ENCODE measurements at places on chromosomes 2 and 18.

GRCh38 chr18:38241736-38242135 lies 676.1 kb upstream of the CELF4 start:
- no peak for DNase-seq

DNA sequence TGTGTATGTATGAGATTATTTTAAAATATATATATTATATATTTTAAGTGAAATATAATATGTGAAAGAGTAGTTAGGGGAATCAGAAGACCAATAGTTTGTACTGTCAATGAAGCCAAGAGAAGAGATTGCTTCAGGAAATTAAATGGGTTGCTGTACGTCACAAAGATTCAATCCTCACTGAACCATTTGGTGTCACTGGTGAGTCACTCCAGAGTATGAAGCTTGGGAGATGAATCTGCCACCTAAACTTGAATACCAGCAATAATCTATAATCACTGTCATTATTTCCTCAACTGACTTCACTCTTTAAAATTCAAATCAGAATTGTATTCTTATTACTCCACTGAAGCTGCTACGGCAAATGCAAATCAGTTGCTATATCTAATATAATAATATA lies 41.9 kb upstream of the SCN9A start:
- no peak for DNase-seq

DNA sequence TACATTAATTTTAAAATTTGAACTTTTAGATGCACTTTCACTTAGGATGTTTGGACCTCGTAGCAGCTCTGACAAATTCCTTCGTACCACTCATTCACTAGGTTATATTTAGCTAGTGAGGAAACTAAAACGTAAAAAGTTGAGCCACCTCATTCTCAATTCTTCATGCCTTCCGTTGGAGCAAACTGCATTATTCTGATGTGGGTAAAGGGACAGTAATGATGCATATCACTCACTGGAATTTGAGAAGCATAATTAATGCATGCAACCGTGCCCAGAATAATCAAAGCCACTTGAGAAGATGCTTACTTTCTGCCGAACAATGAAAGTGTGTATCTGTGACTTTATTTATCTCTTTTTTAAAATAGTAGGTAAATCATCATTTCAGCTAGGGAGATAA lies 2.2 kb downstream of the CNOT9 start:
- no peak for DNase-seq

DNA sequence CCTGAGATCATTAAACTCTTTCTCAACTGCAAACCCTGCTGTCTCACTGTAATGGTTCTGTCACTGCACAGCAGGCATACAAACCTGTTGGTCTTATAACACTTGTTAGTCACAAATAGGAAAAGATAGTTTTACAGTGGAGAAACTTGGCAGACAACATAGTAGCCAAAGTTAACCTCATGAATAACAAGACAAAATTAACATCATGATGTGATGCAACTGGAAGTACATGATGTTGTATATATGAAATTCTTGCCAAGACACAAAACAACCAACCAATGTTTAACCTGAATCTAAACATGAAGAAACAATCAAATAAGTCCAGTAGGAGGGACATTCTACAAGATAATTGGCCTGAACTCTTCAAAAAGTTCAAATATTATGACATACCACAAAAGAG lies 189.3 kb downstream of the RNF152 start:
- no peak for DNase-seq

DNA sequence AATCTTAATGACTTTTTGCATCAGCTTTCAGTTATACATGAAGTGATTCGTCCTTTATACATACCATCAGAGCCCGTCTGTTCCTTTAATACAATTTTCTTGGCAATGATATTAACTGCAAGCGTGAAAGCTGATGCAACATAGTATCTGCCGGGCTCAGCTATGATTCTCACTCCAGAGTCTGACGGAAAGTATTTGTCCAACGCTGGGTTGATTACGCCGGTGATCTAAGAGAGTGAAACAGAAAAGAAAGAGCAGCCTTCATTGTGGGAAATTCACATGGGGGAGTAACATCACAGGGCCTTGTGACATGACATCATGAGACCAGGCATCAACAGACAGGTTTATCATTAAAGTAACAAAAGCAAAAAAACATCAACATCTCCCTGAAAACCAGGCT lies 6.2 kb downstream of the ODC1 start:
- DNase-seq: no peak

GRCh38 chr2:199749571-199749970 lies 101.4 kb downstream of the FTCDNL1 start:
- no peak for DNase-seq

DNA sequence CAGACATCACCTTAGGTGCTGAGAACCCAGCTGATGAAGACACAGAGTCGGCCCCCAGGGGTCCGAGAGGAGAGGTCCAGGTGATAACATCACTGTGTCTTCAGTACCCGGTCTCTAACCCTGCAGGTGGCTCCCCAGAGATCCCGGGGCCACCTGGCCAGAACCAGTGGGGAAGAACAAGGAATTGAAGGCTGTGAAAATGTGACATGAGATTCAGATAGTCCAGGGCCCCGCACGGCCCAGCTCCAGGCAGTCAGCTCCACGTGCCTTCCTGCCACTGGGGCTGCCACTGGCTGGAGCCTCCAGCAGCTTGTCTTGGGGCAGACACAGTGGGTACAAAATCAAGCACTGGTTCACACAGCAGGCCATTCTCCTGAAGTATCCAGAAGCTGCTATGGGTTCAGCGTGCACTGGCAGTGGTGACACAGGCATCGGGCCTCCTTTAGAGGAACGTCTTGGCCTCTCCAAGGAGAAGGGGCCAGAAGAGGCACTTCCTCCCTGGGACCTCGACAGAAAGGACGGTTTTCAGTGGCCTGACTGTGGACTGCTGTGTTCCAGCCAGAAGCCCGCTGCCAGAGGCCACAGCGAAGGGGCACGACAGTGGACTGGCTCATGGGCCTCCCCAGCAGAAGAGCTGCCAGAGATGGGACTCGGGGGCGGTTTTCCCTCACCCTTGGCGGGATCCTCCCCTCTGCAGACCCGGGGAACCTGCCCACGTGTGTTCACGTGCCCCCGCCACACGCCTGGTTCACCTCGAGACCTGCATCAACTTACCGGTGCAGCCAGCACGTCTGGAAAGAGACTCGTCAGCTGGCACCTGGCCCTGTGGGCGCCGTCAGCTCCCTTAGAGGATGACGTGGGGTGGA lies 150.4 kb downstream of the HDAC4 start:
- no peak for DNase-seq

DNA sequence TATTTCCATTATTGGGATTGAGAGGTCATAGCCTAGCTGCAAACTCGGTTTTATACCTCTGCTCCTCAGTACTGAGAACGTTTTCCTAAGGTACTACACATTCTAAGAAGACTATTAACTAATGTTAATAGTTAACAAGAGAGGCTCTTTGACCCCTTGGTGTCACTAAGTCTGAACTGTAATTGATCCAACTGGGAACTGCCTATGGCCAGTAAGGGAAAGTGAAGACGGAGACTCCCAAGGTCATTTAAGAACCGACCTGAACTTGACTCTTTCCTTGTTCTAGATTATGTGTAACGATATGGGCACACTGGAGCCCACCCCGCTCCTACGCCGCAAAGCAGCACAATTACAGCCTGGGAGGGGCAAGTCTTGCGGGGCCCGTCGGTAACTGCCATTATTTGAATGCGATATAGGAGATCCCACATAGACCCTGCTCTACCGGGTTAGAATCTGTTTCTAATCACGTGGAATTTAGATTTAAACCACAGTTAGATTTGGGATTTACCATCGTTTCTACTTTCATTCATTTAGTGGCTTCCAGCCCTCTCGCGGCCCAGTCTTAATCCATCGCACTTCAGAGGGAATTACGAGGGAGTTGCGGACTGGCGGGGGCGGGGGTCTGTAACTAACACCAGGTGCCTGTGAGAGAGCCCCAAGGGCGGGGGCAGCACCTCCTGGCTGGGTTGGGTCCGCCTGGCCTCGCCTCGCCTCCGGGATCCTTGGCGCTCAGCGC lies 84.1 kb upstream of the EPB41L3 start:
- DNase-seq: no peak

DNA sequence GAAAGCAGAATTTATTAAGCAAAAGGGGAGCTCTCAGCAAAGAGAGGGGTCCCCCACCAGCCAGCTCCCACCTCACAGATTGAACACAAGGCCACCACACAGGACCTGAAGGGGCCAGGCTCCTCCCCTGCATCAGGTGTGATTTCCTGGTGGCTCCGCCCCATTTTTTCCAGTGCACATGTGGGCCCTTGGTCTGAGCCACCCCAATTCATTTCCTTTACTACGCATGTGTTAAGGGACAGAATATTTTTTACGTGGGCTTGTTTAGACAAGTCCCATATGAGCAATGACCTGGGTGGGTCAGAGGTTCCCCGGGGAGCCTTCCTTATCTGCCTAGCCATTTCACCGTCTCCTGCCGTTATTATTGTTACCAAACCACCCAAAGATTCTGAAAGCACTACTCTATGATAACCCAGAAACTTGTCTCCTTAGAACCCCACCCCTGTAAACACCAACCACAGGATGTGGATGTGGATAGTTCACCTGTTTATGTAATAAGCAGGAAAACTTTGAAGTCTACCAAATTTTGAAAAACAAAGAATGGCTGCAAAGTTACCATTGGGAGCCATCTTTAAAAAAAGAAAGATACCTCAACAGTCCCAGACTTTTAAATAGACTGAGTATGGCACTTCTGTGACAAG lies 191.7 kb downstream of the CD226 start:
- DNase-seq: no peak

DNA sequence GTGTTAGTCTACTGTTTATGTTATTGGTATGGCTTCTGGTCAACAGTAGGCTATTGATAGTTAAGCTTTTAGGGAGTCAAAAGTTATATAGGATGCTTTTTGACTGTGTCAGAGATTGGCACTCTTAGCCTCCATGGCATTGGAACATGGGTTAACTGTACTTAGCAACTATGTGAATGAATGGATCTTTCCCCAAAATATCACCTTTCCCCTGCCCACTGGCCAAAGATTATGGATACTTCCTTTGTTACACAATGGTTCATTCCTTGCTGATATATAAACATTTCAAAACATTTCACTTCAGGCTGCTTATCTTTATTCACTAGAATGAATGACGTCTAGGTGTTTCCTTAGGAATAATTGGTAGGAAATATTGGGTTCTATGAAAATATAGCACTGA lies 62.1 kb upstream of the DOCK10 start:
- no peak for DNase-seq

DNA sequence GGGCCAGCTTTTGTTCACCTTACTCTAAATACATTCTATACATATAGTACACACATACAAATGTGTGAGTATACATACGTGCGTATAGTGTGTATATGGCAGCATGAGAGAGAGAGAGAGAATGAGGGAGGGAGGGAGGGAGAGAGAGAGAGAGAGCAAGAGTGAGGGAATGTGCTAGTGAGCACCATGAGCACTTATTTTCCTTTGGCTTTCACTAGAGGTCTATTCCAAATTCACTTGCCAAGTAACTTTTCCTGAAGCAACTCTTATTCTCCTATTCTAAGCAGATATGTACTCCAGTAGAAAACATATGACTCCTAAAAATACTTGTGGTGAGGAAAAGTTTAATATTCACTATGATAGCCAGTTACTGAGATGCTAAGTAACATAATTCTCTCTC lies 85.7 kb downstream of the COBLL1 start:
- no peak for DNase-seq

DNA sequence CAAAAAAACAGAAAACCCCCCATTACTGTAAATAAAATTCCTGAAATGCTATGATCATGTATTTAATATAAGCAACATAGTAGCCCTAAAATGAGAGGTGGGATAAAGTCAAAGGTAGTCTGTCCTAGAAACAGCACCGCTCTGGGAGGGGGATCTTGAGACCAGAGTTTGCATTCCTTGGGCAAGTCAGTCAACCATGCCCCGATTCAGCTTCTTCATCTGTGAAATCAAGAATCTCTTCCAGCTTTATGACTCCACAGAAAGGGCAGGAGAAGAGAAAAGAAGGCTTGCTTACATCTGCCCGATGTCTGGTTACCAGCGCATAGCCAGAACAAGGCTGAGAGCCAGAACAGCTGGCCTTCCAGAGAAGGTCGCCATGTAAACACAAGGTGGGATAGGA lies 2.1 kb upstream of the FBLN7 start:
- no peak for DNase-seq

- no peak for DNase-seq
Measured at GRCh38 chr2:175309799-175310198, 128.3 kb upstream of the ATP5MC3 start.

DNA sequence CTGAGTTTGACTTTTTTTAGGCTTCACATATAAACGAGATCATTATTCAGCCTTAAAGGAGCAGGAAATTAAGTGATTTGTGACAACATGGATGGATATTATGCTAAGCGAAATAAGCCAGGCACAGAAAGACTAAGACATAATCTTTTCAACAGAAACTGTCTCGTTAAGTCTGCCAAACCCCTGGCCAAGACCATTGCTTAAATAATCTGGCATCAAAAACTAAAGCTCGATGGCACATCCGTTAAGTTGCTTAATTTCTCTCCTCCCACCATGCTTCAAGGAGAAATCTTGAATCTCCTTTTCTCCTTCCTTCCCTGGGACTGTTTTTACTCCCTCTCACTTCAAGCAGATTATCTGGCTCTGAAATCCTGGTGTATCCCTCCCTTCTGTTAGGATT lies 140.3 kb downstream of the GALNT14 start:
- no peak for DNase-seq

DNA sequence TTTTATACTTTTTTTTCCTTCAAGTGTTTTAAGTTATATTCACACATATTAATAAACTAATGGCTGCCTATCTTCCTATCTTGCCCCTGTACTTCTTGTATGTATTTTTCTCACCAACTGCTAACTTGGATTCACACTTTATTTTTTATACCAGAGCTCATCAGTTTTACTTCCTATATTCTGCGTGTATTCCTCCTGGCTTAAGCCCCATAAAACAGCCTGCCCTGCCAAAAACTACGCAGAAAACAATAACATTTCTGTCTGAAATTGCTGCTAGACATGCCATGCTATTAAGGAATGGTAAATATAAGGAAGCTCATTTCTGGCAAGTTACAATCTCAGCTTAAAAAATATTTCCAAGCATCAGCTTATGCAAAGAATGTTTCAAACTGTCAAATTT lies 172.3 kb downstream of the UBE2E3 start:
- DNase-seq: no peak

Measured in PC-9 (cell line).